Fibroblast of skin of back (primary cell): ENCODE measurements at places on chromosomes 12 and 14.

GRCh38 chr14:73232984-73233383 lies 4.3 kb upstream of the PAPLN start:
- DNase-seq, result no peak

GRCh38 chr12:115979351-115979750 lies 298.1 kb downstream of the MED13L start:
- peak; percentile 38 for DNase-seq

GRCh38 chr14:23125933-23126524 lies 7.0 kb upstream of the CEBPE start:
- no peak for DNase-seq

GRCh38 chr12:30785630-30786029 lies 30.9 kb upstream of the CAPRIN2 start:
- no peak for DNase-seq

- peak; percentile 74 for DNase-seq
Observed at GRCh38 chr12:59929110-59929509, 333.3 kb downstream of the SLC16A7 start.

DNA sequence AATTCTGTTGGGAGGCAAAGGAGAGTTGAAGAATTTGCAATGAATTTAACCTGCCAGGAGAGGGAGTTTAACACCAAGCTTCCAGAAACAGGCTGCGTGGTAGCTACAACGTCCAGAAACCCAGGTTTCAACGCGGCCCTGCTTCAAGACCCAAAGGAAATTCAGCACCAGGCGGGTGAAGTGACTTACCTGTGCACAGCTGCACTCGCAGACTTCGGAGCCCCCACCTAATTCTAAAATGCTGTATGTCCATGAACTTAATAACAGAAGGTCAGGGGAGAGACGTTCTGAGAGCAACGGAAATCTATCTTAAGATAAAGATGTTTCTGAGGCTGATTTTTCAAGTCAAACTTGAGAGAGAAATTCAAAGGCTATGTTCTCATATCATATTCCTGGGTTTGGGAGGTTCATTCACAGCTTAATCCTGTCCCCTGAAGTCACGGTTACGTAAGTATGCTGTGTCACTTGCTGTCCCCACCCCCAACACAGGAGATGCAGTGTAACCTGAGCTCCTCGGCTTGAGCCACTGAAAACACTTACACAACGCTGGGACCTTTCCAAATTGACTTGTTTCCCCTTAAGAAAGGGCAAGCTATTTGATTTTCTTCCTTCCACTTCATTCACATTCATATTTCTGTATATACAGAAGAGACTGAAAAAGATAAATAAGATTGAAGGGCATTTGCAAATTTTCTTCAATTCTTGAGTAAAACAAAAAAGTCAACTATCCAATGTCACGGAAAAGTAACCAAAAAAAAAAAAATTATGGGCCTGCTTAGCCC lies 22.7 kb downstream of the CLIP1 start:
- peak; percentile 86 for DNase-seq

DNA sequence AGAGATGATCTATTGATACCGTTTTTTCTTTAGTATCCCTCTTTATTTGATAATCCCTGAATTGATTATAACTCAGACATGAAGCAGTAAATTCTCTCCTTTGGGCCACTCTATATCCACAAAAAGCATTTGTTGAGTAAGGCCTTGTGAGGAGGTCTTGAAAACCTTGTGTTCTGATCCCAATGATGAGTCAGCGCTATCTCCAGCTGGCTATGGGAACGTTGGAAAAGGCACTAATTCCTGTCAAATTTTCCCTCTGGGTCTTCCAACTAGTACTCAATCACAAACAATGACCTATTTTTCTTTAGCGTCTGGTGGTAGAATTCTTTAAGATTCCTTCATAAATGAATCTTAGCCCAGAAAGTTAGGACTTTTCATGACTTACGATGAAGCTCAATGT lies 168.4 kb upstream of the LRIG3 start:
- DNase-seq, result no peak

GRCh38 chr14:34605461-34605860 lies 24.5 kb downstream of the SNX6 start:
- no peak for DNase-seq

GRCh38 chr14:99628887-99629618 lies 15.9 kb upstream of the HHIPL1 start:
- DNase-seq, result peak; percentile 64

- no peak for DNase-seq
Observed at GRCh38 chr12:110217996-110218674, 62.9 kb upstream of the ATP2A2 start.

DNA sequence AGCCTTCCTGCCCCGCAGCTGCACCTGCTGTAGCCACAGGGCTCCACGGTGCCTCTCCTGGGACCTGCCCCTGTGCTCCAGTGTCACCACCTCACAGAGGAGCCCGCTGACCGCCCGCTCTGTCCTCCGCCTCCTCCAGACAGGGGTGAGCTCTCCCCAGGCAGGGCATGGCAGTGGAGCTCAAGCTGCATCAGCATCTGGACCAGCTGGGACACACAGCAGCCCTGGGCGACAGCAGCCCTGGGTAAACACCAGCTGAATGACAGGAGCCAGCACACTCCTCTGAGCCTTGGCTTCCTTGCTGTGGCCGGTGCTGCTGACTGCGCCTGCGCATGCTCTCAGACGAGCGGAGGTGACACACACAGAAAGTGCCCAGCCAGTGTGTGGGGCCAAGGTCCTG lies 22.0 kb downstream of the CHGA start:
- DNase-seq, result no peak
